ENCODE measurements at places on chromosomes 1 and 21. TPM values are rescaled to one million over a fixed set of nuclear protein-coding genes. Genes with fewer than 3 reads are reported as not detected.

The NTRK1 gene
- total RNA-seq, result not detected

The ETV3L gene
- total RNA-seq, result not detected

The IFNAR1 gene
- total RNA-seq, result 20.6 TPM

The SIM2 gene
- 0.44 TPM for total RNA-seq

All from placental pericyte (primary cell).